Cerebellar nuclear complex (tissue), 1 donor: ENCODE measurements at places on chromosomes 2 and 18.
A peak's percentile ranks its signal among the peaks of the same experiment; 100 is the strongest.

- no peak for DNase-seq
Observed at GRCh38 chr2:154527962-154528361, 170.5 kb upstream of the KCNJ3 start.

GRCh38 chr2:88933091-88933490 lies 241.6 kb downstream of the RPIA start:
- DNase-seq, result no peak

DNA sequence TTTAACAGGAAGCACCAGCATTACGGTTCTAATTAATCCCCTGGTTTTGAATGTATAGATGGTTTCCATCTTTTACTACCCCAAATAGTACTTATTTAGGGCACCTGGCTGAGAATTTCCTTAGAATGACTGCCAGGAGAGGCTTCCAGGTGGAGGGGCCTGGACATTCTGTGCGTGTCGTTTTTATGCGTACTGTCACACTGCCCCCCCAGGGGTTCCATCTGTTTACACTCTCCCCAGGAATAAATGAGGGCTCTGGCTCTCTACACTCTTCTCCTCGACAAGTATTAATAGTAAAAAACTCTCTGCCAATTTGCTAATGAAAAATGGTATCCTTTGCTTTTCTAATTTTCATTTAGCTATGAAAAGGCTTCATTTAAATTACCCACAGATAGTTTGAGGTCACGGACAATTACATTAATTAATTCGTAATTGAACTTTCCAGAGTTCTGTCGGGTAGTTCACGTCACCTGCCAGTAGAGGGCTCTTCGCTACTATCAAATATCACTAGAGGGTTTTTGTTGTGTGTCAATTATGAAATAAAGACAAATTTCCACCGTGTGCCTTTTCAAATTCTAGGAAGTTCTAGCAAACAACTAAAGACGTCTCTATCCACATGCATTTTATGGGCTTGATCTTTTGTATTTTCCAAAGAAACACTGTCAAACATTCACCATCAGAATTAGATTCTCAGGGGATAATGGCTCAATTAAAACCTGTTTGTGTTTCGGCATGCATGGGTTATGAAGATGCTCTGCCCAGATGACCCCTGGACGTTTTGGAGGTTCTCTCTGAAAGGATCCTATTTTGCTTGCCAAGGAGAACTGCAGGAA lies 88.8 kb upstream of the ASB18 start:
- DNase-seq, result peak; percentile 50

GRCh38 chr2:205967391-205968075 lies 118.4 kb downstream of the INO80D start:
- no peak for DNase-seq

DNA sequence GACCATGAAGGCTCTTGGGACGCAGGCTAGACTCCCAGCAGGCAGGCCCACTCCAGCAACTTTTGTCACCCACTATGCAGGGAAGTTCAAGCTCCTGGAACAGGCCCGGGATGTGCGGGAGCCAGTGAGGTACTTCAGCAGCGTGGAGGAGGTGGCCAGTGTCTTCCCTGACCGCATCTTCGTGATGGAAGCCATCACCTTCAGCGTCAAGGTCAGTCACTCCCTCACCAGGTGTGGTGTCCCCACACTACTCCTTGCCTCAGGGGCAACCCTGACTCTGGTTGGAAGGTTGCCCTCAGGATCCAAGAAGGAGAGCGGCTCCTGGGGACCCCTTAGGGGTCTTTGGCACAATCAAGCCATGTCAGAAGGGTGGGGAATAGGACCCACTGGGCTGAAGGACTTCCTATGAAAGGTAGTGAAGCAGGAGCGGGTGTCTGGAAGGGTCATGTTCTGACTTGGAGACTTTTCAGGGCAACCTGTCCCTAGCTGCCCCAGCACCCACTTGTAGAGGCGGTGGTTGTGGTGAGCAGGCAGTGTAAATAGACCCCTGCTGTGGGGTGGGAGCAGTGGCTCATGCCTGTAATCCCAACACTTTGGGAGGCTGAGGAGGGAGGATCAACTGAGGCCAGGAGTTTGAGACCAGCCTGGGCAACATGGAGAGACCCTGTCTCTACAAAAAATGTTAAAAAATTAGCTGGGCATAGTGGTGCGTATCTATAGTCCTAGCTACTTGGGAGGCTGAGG lies 10.2 kb downstream of the GAREM2 start:
- no peak for DNase-seq

DNA sequence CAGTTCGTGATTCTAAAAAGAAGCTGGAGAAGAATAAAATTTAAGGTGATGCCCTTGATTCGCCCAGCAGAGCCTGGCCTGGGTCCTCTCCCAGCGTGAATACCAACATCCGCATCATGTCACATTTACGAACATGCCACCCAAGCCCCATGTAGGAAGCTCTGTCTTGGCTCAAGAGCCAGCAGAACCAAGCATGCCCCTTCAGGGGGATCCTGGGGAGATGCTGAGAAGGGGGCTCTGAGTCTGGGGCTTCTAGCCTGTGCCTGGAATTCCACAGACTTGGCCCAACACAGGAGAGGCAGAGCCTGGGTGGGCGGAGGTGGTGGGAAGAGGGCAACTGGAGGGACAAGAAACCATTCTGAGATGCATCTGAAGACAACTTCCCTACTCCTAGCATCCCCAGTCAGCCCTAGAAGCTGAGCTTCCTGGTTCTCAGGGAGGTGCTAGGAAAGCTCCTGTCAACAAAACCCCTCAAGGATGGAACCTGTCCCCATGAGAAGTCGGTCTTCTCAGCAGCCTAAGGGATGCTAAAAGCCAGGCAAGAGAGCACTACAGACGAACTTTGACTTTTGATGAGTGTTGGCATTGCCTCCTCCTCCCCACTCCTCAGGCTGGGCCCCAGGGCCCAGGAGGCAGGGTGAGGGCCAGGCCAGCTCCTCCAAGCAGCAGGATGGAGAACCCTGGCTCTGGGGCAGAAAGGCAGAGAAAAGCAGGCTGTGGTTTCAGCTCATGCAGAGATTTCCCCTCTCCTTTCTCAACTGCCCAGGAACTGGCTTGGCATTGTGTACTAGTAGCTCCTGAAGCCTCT lies 57.9 kb downstream of the POLR1A start:
- no peak for DNase-seq

DNA sequence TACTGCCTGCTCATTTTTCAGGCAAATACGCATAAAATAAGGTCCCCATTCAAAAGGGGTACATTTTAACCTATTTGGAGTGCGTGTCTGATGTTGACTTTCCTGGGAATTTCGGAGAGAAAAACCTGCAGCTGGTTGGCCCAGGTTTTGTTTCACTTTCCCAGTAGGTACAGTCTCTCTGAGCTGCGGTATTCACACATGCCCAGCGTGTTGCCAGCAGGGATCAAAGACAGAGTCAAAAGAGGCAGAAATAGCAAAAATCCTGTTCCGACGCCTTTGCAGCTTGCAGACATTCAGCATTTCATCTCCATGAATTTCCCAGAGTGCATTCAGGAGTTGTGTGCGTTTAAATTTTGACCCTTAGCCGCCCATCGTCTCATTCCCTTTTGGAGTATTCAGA lies 855.4 kb upstream of the CELF4 start:
- no peak for DNase-seq

DNA sequence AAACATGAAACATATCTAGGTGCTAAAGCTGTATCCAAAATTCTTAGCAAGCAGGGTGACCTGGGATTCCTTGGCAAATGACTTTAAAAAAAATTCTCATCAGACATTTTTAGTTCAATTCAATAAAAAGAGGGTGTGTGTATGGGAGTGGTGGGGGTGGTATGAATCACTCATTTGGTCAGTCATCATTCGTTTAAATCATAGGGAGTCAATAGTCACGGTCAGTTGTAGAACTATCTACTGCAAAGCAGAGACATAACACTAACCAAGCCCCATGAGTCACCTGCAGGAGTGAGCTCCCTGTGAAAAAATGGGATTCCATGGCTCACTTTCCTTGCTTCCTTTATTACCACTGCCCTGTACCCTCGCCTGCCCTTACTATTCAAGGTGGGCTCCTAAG lies 380.6 kb upstream of the TCF4 start:
- no peak for DNase-seq

GRCh38 chr2:133777574-133777960 lies 209.3 kb upstream of the NCKAP5 start:
- DNase-seq, result no peak

GRCh38 chr18:2572892-2573291 lies 1.5 kb downstream of the NDC80 start:
- no peak for DNase-seq

- DNase-seq, result no peak
Observed at GRCh38 chr2:101706819-101707177, 9.3 kb downstream of the MAP4K4 start.

- DNase-seq, result peak; percentile 33
Observed at GRCh38 chr2:25521665-25522387, 151.6 kb downstream of the DTNB start.

- DNase-seq, result no peak
Observed at GRCh38 chr2:43877782-43878464, 39.2 kb downstream of the ABCG8 start.

DNA sequence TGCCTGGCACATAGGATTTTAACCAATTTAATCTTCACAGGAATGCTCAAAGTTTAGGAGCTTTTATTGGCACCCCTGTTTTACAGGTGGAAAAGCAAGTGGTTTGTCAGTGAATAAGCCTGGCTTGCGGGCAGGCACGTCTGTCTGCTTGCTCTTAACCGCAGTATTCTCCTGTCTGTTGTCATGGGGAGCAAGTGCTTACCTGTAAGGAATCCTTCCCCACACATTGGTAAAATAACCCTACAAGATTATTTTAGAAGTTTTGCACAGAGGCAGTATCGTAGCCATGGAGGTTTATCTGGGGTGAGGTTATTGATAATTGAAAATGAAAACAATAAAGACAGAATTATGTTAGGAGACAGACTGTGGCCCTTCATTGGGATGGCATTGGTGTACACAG lies 174.9 kb downstream of the AGAP1 start:
- DNase-seq, result no peak

- DNase-seq, result peak; percentile 48
Observed at GRCh38 chr2:239252801-239253200, 148.0 kb downstream of the HDAC4 start.
